Activated T-helper 17 cell treated with anti-CD3 and anti-CD28 coated beads, Interleukin-2, amount 50 U/mL, for 72 hours (primary cell): ENCODE measurements at places on chromosomes 3 and 15.

- ATAC-seq = no peak
These were observed 677.0 kb downstream of the FHIT start for GRCh38 chr3:60574046-60574769.

GRCh38 chr3:111720681-111721380 lies 125.7 kb upstream of the ZBED2 start:
- no peak for ATAC-seq

GRCh38 chr15:92653366-92653765 lies 2.2 kb downstream of the FAM174B start:
- no peak for ATAC-seq

- ATAC-seq = peak; percentile 59
These were observed 51.8 kb upstream of the DGKG start for GRCh38 chr3:186413615-186414415.

DNA sequence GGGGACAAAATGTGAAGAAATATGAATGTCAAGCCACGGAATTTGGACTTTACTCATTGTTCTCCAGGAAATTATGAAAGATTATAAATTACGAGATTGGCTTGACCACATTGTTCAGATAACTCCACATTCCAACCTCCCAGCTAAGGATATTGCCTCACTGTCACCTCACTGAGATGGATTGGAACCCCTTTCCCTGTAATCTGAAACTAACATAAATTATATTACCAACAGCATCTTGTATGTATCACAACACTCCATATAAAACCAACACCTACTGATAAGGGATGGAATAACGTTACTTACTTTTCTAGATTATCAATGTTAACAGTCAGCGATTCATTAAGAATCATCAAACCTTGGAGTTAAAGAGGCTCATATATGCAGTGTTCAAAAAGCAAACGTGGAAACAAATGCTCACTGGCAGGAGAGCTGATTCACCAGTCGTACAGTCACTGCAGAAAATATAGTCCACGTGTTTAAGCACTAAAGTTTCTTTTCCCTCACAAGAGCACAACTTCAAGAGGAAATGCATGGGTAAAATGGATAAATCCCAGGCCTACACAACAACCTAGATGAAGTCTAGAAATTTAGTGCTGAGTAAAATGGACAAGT lies 451.5 kb downstream of the FGF12 start:
- no peak for ATAC-seq

DNA sequence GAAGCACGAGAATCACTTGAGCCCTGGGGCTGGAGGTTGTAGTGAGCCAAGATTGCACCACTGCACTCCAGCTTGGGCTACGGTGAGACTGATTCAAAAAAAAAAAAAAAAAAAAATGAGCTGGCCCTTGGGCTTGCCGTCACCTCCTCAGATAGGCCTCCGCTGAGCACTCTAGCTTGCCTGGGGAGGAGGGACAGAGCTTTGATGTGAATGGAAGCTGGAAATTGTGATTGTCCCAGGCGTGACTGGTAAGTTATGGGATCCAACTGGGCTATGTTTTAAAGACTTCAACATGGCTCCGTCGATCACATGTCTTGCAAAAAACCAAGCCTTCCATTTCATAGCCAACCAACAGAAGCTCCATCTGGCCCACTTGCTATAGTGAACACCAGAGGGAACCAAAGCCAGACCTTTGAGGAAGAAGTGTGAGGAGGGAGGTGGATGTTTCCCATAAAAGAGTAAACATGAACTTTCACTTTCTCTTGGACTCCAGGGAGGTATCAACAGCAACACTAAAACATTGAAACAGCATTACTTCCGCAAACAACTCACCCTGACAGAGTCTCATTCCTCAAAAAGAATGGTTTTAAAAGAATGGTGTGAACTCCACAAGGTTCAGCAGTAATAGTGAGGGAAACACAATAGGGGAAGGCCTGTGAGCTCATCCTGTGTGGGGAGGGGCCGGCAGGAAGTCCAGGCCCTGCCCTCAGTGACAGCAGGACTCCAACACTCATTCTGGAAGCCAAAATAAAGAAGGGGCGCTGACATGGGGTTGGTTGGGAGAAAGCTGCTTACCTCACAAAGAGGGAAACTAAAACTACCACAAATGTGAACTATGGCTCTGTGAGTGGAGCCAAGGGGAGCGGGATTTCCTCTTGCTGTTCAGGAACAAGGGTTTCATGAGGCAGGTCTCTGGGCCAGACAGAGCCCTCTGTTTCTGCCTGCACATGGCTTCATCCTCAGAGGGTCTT lies 59.2 kb upstream of the IL12A start:
- ATAC-seq = peak; percentile 38

- ATAC-seq = no peak
These were observed 68.0 kb upstream of the XCR1 start for GRCh38 chr3:46095307-46095706.

GRCh38 chr3:30832961-30833575 lies 61.4 kb downstream of the GADL1 start:
- no peak for ATAC-seq

- ATAC-seq = peak; percentile 4
These were observed 532 bp downstream of the B4GALT4 start for GRCh38 chr3:119240101-119240590.

GRCh38 chr3:163011596-163011995 lies 1515.0 kb downstream of the OTOL1 start:
- ATAC-seq = no peak

GRCh38 chr3:178568911-178569310 lies 32.7 kb downstream of the KCNMB2 start:
- ATAC-seq = no peak

DNA sequence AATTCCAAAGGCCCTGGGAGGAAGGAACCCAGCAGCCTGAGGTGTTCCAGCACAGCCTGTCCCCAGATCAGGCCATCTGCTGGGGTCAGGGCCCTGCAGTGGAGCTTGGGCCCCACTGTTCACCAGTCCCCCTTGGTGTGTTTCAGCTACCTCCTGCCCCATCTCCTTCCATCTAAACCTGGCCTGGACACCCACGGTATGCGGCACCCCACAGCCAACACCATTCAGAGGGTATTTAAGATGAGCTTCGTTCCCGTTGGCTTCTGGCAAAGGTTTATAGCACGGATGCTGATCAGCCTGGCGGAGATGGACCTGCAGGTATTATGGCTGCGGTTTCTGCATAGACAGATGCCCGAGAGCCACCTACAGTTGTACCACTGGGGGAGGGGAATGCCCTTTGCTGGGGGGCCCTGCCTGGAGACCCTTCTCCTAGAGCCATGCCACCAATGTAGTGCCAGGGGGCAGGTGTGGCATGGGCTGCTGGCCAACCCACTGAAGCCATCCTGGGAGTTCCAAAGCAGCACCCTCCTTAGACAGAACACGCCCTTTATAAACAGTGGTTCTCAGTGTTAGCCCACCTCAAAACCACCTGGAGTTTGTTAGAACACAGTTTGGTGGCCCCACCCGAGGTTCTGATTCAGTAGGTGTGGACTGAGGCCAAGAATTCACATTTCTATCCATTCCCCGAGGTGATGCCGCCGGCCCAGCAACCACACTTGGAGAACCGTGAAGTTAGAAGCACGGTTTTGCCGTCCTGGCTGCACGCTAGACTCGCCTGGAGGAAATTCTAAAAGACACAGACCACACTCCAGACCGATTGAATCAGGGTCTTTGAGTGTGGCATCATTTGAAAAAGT lies 126.9 kb downstream of the LRRK1 start:
- ATAC-seq = no peak

DNA sequence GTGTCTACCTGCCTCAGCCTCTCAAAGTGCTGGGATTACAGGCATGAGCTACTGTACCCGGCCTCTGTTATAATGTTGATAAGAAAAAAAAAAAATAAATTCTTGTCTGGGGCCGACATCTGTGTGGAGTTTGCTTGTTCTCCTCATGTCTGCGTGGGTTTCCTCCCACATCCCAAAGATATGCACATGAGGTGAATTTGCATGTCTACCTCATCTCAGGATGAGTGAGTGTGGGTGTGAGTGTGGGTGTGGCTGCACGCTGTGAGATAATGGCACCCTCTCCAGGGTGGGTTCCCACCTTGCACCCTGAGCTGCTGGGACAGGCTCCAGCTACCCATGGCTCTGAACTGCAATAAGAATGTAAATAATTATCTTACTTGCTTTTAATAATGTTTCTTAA lies 25.9 kb upstream of the UACA start:
- ATAC-seq = no peak
